ENCODE measurements at places on chromosomes 7 and 10. TPM values are rescaled to one million over a fixed set of nuclear protein-coding genes. Genes with fewer than 3 reads are reported as not detected.
A peak's percentile ranks its signal among the peaks of the same experiment; 100 is the strongest.

- no peak for DNase-seq
These were observed 39.2 kb upstream of the TUBB8 start for GRCh38 chr10:88253-88652.

- no peak for DNase-seq
These were observed 53.7 kb downstream of the HIBADH start for GRCh38 chr7:27608776-27609495.

GRCh38 chr7:140053812-140054539 lies 8.8 kb downstream of the PARP12 start:
- DNase-seq, result no peak

GRCh38 chr10:7362471-7362870 lies 48.4 kb downstream of the SFMBT2 start:
- DNase-seq, result peak; percentile 17

The CLEC5A gene
- total RNA-seq, result not detected

The FOXP2 gene
- 0.10 TPM for total RNA-seq

DNA sequence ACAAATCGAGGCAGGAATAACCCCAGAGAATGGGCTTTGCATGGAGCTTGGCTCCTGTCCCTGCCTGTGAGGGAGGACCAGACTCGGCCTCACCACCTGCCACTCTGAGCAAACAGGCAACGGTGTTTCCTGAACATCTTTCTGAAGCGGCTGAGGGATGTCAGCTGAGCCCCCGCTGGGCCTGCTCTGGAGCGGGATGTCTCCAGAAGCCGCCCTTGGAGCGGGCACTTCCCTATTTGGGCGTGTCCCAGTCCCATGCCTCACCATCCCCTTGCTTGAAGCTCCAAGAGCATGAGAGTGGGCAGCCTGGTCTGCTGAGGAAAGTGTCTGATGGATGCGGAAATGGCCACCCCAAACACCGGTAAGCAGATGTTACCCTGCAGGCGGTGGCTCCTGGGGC lies 10.2 kb downstream of the ALKBH4 start:
- DNase-seq, result no peak

- DNase-seq, result no peak
These were observed 82.5 kb upstream of the CAPZA2 start for GRCh38 chr7:116779931-116780330.

GRCh38 chr7:147245274-147245673 lies 1128.7 kb downstream of the CNTNAP2 start:
- DNase-seq, result no peak

The C10orf67 gene
- not detected for total RNA-seq

- DNase-seq, result no peak
These were observed 169.9 kb downstream of the PIP4K2A start for GRCh38 chr10:22544325-22545068.

Data from RPMI7951 (cell line).